Naive thymus-derived CD8-positive, alpha-beta T cell (primary cell): ENCODE measurements at places on chromosomes 16 and 17.

DNA sequence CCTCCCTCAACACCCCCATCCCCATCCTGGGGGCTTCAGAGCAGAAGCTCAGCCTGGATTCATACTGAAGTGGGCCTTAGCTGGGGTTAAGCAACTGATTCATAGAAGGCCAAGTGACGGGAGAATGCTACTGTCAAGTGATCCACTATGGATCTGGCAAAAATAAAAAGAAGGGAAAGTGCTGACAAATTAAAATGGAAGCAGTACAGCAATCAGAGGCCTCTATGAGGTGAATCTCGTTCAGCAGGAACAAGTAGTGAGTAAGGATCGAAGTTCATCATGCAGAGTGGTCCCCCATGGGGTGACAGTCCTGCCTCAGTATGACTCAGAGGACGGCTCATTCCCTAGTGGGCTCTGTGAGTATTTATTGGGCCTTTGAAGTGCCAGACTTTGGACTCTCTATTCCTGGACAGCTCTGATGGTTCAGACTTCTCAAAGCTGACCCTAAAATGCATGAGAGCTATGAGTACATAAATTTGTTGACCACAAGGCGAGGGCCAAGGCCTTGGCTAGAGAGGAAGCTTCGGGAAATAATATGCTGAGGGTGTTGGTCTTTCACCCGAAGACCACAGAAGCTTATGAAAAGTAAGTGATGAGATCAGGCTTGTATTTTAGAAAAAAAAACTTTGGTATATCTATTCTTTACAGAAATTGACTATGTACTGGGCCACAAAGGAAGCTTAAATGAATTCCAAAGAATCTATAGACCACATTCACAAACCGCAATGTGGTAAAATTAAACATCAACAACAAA, 5.3 kb upstream of the NSMCE1 start:
- peak; percentile 54 for DNase-seq

- no peak for DNase-seq
These were observed 1.1 kb upstream of the PRPSAP1 start for GRCh38 chr17:76354747-76355310.

GRCh38 chr17:59785091-59785799, 77.8 kb downstream of the VMP1 start:
- DNase-seq = no peak

- no peak for DNase-seq
These were observed 9.2 kb upstream of the WFIKKN1 start for GRCh38 chr16:621526-622105.

GRCh38 chr16:67860589-67861398, 12.1 kb upstream of the EDC4 start:
- DNase-seq = no peak
